ENCODE measurements at places on chromosomes 4 and X. TPM values are rescaled to one million over a fixed set of nuclear protein-coding genes. Genes with fewer than 3 reads are reported as not detected.

- no peaks in the 10 kb centered on the region for H3K27me3 ChIP-seq
- H3K4me3 ChIP-seq = no peak overlapping the region
Measured at GRCh38 chrX:39814391-39814790, 283.4 kb downstream of the BCOR start.

DNA sequence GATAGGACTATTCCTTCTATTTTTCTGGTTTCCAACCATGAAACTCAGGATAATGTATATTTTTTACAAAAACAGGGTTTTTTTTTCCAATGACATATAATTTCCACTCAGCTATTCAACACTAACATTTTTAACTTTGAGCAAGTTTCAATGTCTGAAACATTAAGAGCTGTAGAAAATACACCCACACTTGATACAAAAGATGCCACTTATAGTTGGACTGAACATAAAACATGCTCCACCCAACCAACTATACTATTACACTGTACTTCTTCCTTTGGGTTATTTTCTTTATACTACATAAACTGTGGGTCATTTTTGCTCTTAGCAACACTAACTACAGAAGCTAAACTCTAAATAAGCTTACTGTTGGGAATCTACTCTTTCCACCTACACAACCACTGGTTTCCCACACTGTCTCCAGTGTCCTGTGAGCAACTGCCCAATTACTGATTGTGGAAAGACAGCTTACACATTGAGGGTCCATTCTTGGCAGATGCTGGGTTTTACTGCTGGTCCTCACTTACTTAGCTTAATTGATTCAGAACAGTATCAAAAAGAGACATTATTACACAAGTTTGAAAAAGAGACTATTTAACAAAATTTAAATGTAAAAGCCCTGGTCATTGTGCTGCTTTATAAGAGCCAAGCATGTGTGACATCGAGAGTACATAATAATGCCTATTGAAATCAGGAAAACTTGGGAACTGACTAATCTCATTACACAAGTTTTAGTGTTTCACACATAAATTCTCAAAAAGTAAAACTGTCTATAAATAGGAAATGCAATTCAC is 6.3 kb downstream of the AMMECR1 start:
- no peak overlapping the region for H3K4me3 ChIP-seq
- H3K27me3 ChIP-seq = no peaks in the 10 kb centered on the region
- no peaks in the 10 kb centered on the region for H3K36me3 ChIP-seq
- DNase-seq = no peak
- no peak overlapping the region for H3K27ac ChIP-seq

DNA sequence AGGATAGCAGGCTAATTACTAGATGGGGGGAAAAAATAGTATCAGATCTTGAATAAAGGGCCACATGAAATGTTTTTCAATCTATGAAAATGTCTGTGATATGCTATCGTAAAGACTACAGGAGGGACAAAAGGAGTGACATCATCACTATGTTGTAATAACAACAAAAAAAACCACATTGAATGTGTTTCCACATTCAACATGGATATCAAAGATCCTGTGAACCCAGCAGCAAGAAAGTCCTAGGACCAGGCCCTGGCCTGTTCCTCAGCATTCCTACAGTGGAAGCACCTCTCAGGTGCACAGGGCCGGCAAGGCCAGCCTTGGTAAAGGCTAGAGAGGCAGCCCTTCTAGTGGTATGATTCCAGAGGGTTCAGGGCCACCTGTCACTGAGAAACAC is 118.3 kb downstream of the RELL1 start:
- no peak for DNase-seq
- no peaks in the 10 kb centered on the region for H3K27me3 ChIP-seq
- H3K4me1 ChIP-seq = no peaks in the 10 kb centered on the region

DNA sequence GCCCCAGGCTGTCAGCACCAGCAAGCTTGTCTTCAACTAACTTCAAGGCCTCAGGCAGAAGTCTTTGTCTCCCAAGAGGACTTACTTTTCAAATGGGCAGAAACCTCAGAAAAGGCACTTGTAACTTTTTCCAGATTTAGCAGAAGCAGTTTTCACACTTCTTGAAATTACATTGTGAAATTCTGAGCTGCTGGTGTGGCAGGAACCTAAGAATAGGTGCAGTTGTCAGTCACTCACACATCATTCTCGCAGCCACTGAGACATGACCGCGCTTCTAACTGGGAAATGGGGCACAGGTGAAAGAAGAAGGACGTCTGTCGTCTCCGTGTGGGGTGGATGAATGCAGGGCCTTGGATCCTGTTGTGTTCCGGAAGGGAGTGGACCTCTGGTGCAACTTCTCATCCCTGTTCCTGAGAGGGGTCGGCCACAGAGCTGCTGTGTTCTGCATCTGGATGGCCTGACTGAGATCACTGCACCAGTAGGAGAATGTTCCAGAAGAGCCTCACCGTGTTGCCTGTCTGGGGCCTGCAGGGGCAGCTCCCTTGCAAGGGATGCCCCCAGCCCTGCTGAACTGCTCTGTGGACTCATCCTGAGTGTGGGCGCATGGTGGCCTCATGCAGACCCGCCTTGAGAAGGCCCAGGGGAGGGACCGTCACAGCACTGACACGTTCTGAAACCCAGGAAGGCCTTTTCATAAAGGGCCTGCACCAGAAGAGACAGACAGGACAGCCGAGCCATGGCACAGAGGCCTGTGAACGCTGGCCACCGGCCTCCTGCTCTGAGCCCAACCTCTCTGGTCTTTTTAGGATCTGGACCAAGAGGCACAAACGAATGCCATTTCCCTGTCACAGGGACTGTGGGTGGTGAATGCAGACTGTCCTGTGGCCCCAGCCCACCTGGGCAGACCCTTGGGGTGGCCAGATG is 18.7 kb downstream of the NAT8L start:
- H3K27me3 ChIP-seq = no peaks in the 10 kb centered on the region
- H3K36me3 ChIP-seq = no peaks in the 10 kb centered on the region
- H3K4me3 ChIP-seq = no peak overlapping the region

- no peaks in the 10 kb centered on the region for H3K27me3 ChIP-seq
- DNase-seq = no peak
- H3K36me3 ChIP-seq = no peaks in the 10 kb centered on the region
- H3K27ac ChIP-seq = no peak overlapping the region
- no peak overlapping the region for H3K4me3 ChIP-seq
Measured at GRCh38 chr4:17680559-17681280, 66.3 kb downstream of the MED28 start.

TEX28 gene
- not detected for total RNA-seq

- no peaks in the 10 kb centered on the region for H3K36me3 ChIP-seq
- no peak for DNase-seq
Measured at GRCh38 chrX:69019073-69019890, 146.0 kb downstream of the PJA1 start.

DNA sequence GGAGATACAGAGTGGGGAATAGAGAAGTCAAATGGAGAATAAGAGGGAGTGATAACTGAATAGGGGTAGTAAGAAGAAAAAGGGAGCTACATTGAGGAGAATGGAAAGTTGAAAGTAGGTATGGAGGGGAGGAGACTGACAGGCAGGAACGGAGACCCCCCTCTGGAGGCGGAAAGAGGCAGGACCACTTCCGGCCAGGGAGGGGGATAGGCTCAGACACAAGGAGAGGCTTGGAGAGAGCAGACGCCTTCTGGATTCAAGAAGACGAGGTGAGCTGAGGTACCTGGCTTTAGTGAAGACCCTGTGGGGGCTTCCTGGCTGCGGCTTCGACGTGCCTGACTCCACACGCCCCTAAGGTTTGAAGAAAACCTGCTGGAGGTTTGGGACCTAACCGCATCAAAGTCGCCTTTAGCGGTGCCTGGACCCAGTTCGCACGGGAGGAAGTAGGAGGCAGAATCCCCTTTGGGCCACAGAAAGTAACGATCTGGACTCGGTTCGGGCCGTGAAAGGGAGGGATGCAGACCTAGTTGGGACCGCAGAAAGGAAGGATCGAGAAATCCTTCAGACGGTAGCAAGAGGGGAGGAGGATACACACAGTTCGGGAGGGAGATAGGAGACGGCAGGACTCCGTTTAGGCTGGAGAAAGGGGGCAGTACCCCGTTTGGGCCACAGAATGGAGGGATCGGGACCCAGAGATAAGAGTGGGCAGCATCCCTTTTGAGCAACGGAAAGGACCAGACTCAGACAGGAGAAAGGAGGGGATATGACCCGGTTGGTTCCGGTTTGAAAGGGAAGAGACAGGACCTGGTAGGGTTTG is at the start of gene TRO:
Gene TRO (plus strand): TSS at position 215 of the 817 bp plus-strand sequence. CDS start 1,423 bp downstream, outside the sequence.
- H3K4me3 ChIP-seq = no peak within 1 kb of the TSS
- H3K36me3 ChIP-seq = no peaks in the 10 kb centered on the region
- no peak for DNase-seq
- H3K4me1 ChIP-seq = no peaks in the 10 kb centered on the region

DNA sequence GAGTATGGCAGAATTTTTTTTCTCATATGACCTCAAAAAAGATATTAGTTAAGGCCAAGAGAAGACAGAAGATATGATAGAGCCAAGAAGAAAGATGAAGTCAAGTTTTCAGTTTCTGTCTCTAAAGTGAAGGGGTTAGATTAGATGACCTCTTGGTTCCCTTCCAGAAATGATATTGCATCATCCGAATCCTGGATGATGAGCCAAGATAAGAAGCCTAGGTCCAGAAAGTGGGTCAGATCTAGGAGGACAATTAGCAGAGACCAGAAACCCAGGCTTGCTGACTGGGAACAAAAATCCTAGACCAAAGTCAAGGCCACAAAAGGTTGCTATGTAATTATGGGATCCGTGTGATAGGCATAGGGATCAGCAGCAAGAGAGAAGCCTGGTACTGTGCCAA is 20.2 kb downstream of the SATL1 start:
- H3K4me3 ChIP-seq = no peak overlapping the region
- no peaks in the 10 kb centered on the region for H3K36me3 ChIP-seq
- no peaks in the 10 kb centered on the region for H3K4me1 ChIP-seq
- H3K27ac ChIP-seq = no peak overlapping the region
- no peak for DNase-seq

- no peak overlapping the region for H3K4me3 ChIP-seq
- H3K36me3 ChIP-seq = no peaks in the 10 kb centered on the region
- H3K4me1 ChIP-seq = peaks cover 8% of the 10 kb centered on the region
- H3K27ac ChIP-seq = no peak overlapping the region
- DNase-seq = no peak
- no peaks in the 10 kb centered on the region for H3K27me3 ChIP-seq
Measured at GRCh38 chrX:2697741-2698299, 6.7 kb downstream of the CD99 start.

DNA sequence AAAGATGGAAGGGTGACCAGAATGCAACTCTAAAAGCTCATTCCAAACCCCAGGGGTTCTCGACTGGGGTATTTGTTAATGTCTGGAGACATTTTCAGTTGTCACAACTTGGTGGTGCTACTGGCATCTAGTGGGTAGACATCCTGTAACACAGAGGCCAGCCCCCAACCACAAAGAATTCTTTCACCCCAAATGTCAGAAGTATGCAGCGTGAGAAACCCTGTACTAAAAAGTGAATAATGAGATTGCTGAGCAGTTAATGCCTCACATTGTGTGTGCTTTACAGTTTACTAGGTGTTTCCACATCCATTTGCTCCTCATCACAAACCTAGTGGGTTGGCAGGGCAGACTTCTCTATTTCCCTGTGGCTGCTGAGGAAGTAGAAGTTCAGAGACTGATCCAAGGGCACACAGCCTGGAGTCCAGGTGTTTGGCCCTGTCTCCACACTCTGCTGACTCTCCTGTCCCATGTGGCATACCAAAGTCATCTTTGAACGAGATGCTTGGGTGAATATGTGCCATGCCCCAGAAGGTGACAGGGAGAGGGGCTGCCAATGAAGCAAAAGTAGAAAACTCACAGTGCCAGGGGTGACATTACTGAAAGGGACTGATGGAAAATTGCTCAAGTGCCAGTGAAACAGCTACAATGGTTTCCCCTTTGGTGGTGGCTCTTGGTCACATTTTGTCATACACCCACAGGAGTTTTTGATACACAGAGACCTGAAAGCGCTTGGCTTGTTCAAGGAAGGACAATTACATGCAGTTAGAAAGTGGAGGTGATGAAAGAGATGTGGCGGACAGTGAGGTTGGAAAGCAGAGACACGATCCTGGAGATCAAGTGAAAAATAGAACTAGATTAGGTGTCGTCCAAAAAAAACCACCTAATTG is 10.1 kb upstream of the TMEM154 start:
- no peak overlapping the region for H3K4me3 ChIP-seq
- no peaks in the 10 kb centered on the region for H3K36me3 ChIP-seq
- no peaks in the 10 kb centered on the region for H3K27me3 ChIP-seq
- no peak overlapping the region for H3K27ac ChIP-seq
- DNase-seq = no peak

TLR1 gene
- total RNA-seq = 12.8 TPM

USP17L24 gene
- not detected for total RNA-seq

GRCh38 chrX:9856588-9856987 is 70.4 kb downstream of the SHROOM2 start:
- no peak for DNase-seq
- no peaks in the 10 kb centered on the region for H3K4me1 ChIP-seq
- no peak overlapping the region for H3K27ac ChIP-seq
- no peak overlapping the region for H3K4me3 ChIP-seq

GRCh38 chr4:53928825-53929224 is 135.6 kb downstream of the CHIC2 start:
- no peak for DNase-seq
- no peak overlapping the region for H3K27ac ChIP-seq
- no peak overlapping the region for H3K4me3 ChIP-seq
- no peaks in the 10 kb centered on the region for H3K27me3 ChIP-seq
- H3K4me1 ChIP-seq = peaks cover 5% of the 10 kb centered on the region
- H3K36me3 ChIP-seq = no peaks in the 10 kb centered on the region

- no peaks in the 10 kb centered on the region for H3K27me3 ChIP-seq
- no peak overlapping the region for H3K27ac ChIP-seq
- H3K4me1 ChIP-seq = no peaks in the 10 kb centered on the region
Measured at GRCh38 chr4:67436742-67437141, 108.6 kb downstream of the CENPC start.

GRCh38 chr4:106365613-106366012 is 3.0 kb downstream of the GIMD1 start:
- DNase-seq = no peak
- H3K4me1 ChIP-seq = no peaks in the 10 kb centered on the region

- no peak overlapping the region for H3K27ac ChIP-seq
- H3K4me3 ChIP-seq = no peak overlapping the region
- H3K27me3 ChIP-seq = no peaks in the 10 kb centered on the region
- H3K4me1 ChIP-seq = no peaks in the 10 kb centered on the region
- no peak for DNase-seq
Measured at GRCh38 chr4:10205223-10205622, 88.6 kb upstream of the WDR1 start.

- no peak for DNase-seq
- H3K27ac ChIP-seq = no peak overlapping the region
- H3K4me1 ChIP-seq = peaks cover 5% of the 10 kb centered on the region
Measured at GRCh38 chrX:16788477-16788876, 2.2 kb downstream of the TXLNG start.

Data from thyroid gland (tissue), 4 donors.